ENCODE measurements at places on chromosomes 3 and 15. TPM values are rescaled to one million over a fixed set of nuclear protein-coding genes. Genes with fewer than 3 reads are reported as not detected.

- no peak for DNase-seq
These were observed 3.6 kb downstream of the ZNF385D start for GRCh38 chr3:21747376-21747775.

GRCh38 chr3:180189310-180189648 lies 152.5 kb upstream of the PEX5L start:
- DNase-seq: no peak

DNA sequence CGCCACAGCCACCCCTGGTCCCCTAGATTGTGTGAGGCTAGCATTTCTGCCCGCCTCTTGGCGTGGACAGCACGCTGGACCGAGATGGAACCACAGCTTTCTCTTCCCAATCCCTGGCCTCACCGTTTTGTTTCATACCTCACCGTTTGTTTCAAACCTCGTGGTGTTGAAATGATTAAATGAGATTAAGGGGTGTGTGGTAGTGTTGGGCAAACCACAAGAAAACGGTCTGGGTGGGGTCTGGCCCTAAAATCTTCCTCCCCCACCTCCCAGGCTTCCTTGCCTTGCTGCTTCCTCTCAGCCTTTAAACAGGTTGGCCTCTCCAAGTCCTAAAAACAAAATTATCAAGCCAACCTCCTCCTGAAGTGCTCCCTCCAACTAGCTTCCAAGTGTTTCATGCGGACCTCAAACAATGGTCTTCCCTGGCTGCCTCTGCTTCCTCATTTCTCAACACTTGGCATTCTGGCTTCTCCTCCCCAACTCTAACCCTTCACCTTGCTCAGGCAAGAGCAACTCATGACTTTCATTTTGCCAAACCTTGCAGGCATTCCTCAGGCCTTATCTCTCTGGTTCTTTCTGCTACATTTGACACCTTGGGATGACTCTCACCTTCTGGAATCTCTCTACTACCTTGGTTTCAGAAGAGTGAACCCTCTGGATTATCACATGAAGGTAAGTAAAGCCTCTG lies 1.4 kb upstream of the ATP13A3 start:
- DNase-seq: no peak

GOLGA8G gene
- not detected for polyA plus RNA-seq

CCR9 gene
- polyA plus RNA-seq: 1.3 TPM
